Keratinocyte (primary cell): ENCODE measurements at places on chromosomes 5 and 9. TPM values are rescaled to one million over a fixed set of nuclear protein-coding genes. Genes with fewer than 3 reads are reported as not detected.
A peak's percentile ranks its signal among the peaks of the same experiment; 100 is the strongest.

GRCh38 chr9:38263532-38263931 lies 129.0 kb upstream of the ALDH1B1 start:
- DNase-seq, result no peak

The TSSK1B gene
- polyA plus RNA-seq, result 0.02 to 0.07 TPM (median 0.05 TPM) in 3 replicates

- DNase-seq, result no peak
Observed at GRCh38 chr5:140966293-140967225, at the start of gene PCDHAC2. Gene PCDHAC2, plus strand, starts transcription at chr5:140966476. Its CDS starts 291 bp downstream, at chr5:140966767.

- no peak for DNase-seq
Observed at GRCh38 chr5:150101023-150101422, 14.7 kb upstream of the CSF1R start.

DNA sequence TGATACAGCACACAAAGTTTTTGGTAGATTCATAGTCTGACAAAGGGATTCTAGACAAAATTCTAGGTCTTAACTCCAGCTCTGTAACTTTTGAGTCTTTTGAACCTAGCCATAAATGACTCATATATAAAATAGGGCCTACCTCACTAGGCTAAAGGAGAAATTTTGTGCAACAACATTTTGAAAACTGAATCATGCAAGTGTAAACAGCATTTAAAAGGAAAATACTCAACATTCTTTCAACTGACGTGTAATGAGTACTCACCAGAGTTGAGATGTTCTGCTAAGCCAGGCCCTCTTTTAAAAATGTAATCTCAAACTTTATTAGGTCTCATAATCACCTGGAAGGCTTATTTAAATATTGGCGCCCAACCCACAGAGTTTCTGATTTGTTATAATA lies 113.2 kb downstream of the STK32A start:
- DNase-seq, result no peak

DNA sequence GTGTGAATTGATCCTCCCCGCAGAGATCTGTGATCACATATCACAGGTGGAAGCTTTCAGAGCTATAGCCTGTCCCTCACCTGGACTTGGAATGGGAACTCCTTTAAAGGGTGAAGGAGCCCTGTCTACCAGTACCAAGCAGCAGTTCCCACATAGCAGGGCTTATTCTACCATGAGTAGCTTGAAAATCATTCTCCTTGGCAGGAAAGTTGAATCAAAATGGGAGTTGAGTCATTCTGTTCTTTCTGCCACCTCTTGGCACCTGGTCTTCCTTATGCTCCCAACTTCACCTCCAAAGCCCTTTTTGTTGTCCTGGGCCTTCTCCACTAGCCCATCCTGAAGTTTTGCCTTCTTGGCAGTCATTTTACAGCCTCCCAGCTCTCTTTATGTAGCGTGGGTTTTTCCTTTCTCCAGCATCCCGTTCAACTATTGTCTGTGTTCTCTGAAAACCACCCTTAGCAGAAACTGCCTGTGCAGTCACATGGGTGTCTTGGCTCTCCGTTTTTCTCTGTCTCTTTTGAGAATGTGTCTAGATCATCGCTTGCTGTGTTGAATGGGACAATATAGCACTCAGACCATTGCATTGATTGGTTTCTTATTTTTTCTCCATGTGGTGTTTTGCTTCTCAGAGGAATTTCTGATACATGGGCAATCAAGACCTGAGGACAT lies 222.2 kb downstream of the AOPEP start:
- no peak for DNase-seq

GRCh38 chr5:173325091-173325698 lies 3.0 kb downstream of the STC2 start:
- no peak for DNase-seq

The TAF11L5 gene
- polyA plus RNA-seq, result not detected in 3 replicates

DNA sequence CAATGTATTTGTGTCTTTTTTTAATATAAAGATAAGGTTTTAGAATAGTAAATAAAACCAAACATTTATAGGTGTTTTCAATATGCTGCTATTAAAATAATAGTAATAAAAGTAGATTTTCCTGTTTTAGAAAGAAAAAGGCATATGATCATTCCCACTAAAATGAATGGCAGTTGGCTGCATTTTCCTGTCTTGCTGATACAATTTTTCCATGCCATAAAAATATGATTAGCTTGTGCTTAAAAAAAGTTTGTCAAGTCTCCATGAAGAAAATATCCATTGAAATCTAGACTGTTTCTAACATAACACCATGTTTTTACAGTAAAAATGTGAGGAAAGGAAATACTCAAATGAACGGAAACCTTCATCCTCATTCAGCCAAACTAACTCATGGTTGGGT lies 65.0 kb downstream of the FBXL7 start:
- no peak for DNase-seq

DNA sequence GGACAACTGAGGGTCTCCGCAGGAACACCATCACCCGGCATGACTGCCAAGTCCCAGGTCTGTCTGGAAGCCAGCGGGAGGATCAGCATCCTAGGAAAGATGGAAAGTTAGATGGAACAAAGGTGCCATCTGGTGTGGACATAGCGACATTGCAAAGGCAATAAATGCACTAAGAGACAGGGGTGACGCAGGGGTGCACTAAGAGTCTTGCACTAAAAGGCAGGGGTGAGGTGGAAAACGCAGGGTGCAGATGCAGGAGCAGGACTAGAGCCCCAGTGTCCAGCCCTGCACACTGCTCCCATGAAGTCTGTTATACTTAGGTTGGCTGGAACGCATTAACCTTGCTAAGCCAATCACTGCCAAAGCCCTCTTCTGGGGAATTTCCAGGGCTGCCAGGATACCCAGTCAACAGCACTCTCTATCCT lies 15.5 kb downstream of the ATOX1 start:
- no peak for DNase-seq

DNA sequence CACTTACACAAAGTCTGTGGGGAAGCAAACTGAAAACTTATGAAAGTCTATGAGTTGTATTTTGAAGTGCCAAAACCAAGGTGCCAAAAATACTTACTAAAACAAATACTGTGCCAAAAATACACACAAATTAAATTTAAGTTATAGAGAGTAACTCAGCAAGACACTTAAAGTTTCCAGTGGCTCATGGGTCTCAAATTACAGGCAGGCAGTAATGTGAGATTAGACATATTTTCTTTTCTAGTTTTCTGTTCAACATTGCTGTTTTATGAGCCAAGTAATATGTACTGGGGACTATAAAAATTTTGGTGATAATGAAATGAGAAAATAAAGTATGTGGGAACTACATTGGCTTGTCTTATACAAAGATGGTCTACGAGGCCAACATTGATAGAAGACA lies 172.2 kb upstream of the SNX2 start:
- DNase-seq, result no peak

The PCDHA11 gene
- polyA plus RNA-seq, result 0.12 to 0.28 TPM in 2 of 3 replicates, not detected in the other

The DNAH5 gene
- 0.49 to 0.73 TPM (median 0.67 TPM) in 3 replicates for polyA plus RNA-seq

- DNase-seq, result no peak
Observed at GRCh38 chr5:91864962-91865361, 481.8 kb upstream of the ARRDC3 start.

The IFNB1 gene
- 0.07 TPM in 1 of 3 replicates, not detected in the others for polyA plus RNA-seq

- peak; percentile 84 for DNase-seq
Observed at GRCh38 chr9:108040783-108041182, 551.2 kb upstream of the KLF4 start.

The PDE8B gene
- polyA plus RNA-seq, result not detected in 3 replicates

DNA sequence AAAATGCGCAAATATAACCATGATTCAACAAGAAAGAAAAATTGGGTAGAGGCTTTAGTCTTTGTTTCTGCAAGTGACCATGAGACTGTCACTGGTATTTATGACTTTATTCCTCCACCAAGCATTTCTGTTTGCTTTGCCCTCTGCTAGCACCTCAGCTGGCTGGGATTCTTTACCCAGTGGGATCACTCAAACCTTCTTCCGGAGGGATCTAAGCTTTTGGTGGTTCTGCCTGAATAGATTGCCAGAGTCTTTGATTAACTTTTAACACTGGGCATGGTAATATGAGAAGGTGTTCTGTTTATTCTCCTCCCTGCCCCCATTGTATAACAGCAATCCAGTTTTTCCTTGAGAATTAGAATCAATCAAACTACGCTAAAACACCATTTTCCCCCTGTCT lies 59.1 kb upstream of the FBN2 start:
- no peak for DNase-seq

The CCDC152 gene
- polyA plus RNA-seq, result 0.24 to 0.71 TPM (median 0.33 TPM) in 3 replicates

DNA sequence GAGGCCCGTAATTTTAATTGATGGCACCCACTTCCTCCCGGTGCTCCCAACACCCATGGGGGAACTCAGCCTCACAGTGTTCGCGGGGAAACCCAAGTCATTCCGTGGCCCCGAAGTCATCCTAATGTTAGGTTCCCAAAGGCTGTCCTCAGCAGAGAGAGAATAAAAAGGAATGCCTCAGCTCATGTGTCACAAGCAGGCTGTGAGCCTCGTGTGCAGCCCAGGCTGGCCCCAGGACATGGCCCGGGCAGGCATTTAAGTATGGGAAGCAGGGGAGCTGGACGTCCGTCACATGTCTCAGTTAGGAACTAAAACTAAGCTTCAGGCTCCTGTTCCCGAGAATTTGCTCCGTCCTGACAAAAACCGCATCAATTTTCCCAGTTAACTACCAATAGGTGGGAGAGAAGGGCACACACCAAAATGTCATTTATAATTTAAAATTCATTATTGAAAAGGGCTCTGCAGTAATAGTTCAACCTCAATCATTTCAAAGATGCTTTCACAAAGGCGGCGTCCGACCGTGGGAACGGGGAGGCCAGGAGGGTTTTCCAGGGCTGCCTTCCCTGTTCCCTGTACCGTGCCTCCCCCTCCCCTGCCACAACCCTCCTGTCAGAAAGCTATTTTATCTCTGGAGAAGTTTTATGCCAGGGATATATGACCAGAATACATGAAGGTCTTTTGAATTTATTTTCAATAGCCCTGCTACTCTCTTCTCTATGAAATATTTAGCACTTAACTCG lies 137.3 kb downstream of the FSTL4 start:
- DNase-seq, result no peak

- DNase-seq, result no peak
Observed at GRCh38 chr9:80811003-80811402, 878.3 kb downstream of the TLE1 start.

DNA sequence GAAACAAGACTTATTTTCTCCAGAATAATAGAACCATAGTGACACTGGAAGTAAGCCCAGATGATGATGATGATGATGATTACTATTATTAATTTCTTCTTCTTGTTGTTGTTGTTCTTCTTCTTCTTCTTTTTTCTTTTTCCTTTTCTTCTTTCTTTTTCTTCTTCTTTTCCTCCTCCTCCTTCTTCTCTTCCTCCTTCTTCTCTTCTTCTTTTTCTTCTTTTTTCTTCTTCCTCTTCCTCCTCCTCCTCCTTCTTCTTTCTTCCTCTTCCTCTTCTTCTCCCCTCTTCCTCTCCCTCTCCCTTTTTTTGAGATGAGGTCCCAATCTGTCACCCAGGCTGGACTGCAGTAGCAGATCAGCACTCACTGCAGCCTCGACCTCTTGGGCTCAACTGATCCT lies 40.5 kb upstream of the RUFY1 start:
- DNase-seq, result no peak

DNA sequence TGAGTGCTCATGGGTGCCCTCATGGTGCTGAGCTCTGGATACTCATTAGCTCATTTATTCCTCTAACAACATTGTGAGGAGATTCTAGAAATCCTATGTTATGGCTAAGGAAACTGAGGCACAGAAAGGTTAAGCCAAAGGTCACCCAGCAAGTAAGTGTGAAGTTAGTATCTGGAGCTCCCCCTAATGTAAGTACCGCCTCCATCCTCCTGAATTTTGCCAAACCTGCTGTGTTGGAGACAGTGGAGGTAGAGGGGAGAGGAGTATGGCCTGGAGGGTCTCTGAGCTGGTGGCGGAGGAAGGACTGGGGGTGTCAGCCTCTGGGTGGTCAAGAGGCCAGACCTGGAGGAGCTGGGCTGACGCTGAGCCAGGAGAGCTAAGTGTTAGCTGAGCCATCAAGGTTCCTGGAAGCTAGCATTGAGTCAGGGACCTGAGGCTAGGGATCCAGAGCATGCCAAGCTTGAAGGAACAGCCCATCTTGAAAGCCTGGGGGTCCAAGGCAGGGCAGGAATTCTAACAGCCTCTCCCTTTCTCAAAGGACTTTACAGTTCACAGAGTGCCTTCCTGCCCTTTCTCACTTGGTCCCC lies 114.8 kb downstream of the RGS3 start:
- no peak for DNase-seq

The SGTB gene
- 4.5 to 10.4 TPM (median 5.9 TPM) in 3 replicates for polyA plus RNA-seq

GRCh38 chr9:22141908-22142307 lies 132.8 kb upstream of the CDKN2B start:
- DNase-seq, result no peak

The GARIN3 gene
- not detected in 3 replicates for polyA plus RNA-seq

The FRMPD1 gene
- polyA plus RNA-seq, result 0.01 to 0.06 TPM (median 0.01 TPM) in 3 replicates

The OSTF1 gene
- polyA plus RNA-seq, result 32.2 to 39.2 TPM (median 33.1 TPM) in 3 replicates

DNA sequence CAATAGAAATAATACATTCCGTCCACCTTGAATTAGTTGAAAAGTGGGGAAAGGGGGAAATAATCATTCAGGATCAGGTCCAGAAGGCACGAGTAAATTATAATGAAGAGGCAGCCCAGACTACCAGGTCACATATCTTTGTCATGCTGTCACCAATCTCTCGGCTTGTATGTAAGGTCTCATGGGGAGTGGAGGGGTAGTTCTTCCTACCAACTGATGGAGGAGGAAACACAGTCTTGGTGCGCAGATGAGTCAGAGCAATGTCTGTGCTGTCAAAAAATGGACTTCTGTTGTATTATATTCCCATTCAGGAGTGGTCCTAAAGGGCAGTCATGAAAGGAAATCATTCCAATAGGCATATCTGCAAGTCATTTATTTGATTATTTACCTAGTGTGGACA lies 164.2 kb upstream of the PTGER4 start:
- DNase-seq, result no peak

The RETREG1 gene
- polyA plus RNA-seq, result 4.3 to 13.6 TPM (median 7.4 TPM) in 3 replicates

DNA sequence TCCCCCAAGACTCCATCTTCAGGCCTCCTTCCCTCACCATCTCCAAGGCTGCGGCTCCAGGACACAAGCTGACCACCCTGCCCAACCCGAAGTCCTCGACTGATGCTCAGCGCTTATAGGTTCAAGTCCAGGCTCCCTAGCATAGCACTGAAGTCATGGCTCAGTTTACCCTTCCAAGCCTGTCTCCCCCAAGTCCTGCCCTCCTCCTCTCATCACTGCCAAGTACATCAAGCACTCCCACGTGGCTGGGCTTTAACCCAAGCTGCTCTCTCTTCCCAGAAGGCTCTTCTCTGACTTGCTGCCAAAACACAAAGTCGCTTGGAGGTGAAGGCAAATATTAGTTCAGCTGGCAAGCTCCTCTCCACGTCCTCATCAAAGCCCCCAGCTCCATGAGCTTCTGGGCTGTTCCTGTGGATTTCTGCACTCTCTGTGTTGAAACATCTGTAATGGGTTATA lies 22.1 kb upstream of the MARCHF6 start:
- DNase-seq, result no peak
